H1 (cell line): ENCODE measurements at places on chromosomes 5 and 9. TPM values are rescaled to one million over a fixed set of nuclear protein-coding genes. Genes with fewer than 3 reads are reported as not detected.

DNA sequence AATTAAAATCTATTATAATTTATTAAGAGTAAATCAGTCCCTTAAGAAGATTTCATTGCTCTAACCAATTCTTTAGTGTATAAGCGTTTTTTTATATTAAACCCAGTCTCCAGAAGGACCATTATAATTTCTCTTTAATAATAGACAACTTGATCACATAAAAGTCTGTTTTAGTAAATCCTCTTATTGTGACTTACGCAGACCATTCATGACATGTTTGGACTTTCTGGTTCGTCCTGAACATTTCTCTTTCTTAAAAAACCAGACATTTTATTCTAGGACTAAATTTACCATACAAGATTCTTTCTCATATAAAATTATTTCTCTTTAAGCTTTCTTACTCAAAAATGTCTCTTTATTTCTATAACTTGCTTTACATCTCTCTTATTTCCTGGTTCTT lies 196.2 kb upstream of the RAI14 start:
- no peak overlapping the region for H3K4me3 ChIP-seq
- H3K27ac ChIP-seq = no peak overlapping the region
- H3K36me3 ChIP-seq = no peaks in the 10 kb centered on the region
- H3K27me3 ChIP-seq = no peaks in the 10 kb centered on the region
- no peaks in the 10 kb centered on the region for H3K4me1 ChIP-seq
- DNase-seq = no peak

Gene WNK2
- 87.2 and 89.2 TPM in 2 replicates for total RNA-seq

Gene HTR1A
- total RNA-seq = 3.8 and 4.7 TPM in 2 replicates

DNA sequence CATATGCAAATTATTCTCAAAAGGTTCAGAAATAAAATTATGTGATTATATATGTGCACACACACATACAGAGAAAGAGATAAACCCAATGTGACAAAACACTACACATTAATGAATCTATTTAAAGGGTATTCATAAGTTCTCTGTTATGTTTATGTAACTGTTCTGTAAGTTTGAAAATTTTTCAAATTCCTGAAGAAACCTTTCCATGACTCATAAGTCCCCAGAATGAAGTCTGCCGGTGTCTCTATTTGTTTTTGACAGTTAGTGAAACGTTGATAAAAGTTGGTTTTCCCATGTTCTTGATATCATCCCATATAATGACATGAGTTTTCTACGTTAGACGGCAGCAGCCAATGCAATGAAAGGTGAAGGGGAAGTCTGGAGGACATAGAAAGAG lies 199.5 kb upstream of the PUM3 start:
- H3K4me1 ChIP-seq = no peaks in the 10 kb centered on the region
- H3K36me3 ChIP-seq = no peaks in the 10 kb centered on the region
- no peaks in the 10 kb centered on the region for H3K27me3 ChIP-seq

DNA sequence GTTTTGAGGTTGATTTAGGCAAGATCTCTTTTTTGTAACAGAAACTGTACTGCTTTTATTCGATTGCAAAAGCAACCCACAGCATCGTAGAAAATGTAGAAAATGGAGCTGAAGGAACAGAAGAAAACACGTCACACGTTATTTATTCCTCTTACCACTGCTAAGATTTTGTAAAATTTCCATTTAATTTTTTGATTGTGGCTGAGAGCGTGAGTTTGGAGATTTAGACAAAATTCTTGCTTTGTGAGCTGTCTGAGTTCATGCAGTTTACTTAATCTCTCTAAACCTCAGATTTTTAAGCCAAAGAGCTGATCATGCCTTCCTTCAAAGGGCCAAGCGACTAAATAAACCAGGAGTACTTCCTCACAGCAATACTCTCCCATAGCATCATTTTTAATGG lies 24.8 kb downstream of the DPYSL3 start:
- H3K27ac ChIP-seq = no peak overlapping the region
- no peaks in the 10 kb centered on the region for H3K36me3 ChIP-seq
- peaks cover 15% of the 10 kb centered on the region; the same call in 1 of the 2 replicates for H3K4me1 ChIP-seq
- no peak for DNase-seq
- H3K4me3 ChIP-seq = no peak overlapping the region

GRCh38 chr9:98775831-98776441 lies 20.4 kb downstream of the ANKS6 start:
- no peak overlapping the region for H3K4me3 ChIP-seq
- H3K36me3 ChIP-seq = peaks cover 29% of the 10 kb centered on the region
- no peak overlapping the region for H3K27ac ChIP-seq
- DNase-seq = no peak
- H3K27me3 ChIP-seq = no peaks in the 10 kb centered on the region
- H3K4me1 ChIP-seq = no peaks in the 10 kb centered on the region

DNA sequence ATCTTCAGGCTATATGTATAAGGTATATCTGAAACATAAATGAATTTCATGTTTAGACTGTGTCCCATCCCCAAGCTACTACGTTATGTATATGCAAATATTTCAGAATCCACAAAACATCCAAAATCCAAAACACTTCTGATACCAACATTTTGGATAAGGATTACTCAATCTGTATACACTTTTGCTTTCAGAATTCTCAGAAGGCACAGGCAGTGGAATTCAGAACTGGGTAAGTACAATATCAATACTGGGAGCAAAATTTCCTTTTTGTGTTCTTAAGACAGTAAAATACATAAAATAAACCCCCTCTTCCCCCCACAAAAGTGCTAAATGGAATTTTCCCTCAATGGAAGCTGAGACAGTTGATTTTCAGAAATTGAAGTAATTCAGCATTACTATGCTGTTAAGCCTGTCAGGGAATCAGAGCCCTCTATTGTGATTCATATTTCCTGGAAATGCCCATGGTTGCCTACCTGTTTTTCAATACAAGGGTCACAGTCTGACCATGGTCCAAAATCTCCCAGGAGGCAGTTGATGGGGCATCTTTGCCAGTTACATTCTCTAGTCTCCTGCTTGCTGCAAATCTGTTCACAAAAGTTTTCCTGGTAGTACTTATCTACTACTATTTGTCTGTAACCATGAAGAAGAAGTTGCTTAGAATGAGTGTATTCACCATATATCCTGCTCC lies 12.1 kb downstream of the C6 start:
- no peaks in the 10 kb centered on the region for H3K36me3 ChIP-seq
- H3K27ac ChIP-seq = no peak overlapping the region
- H3K4me1 ChIP-seq = no peaks in the 10 kb centered on the region
- H3K4me3 ChIP-seq = no peak overlapping the region
- DNase-seq = no peak
- no peaks in the 10 kb centered on the region for H3K27me3 ChIP-seq

DNA sequence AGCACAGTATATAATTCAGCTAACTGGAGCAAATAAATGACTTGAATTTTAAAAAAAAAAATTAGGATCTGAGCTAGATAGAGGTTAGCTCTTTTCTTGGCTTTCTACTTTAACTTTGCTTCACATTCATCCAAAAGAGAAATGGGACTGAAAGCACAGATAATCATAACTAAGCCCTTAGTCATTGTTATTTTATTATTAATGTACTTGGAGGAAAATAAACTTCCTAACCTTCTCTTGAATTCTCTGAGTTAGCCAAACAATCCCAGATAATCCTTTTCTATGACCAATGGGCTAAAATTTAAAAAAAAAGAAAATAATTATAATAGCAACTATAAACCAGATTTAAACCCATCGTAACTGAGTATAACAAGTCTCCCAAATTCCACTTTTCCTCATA lies 57.6 kb upstream of the RASA1 start:
- no peak overlapping the region for H3K4me3 ChIP-seq
- no peaks in the 10 kb centered on the region for H3K4me1 ChIP-seq
- DNase-seq = no peak
- no peaks in the 10 kb centered on the region for H3K36me3 ChIP-seq
- H3K27me3 ChIP-seq = no peaks in the 10 kb centered on the region

Gene FCHO2
- 13.8 and 15.7 TPM in 2 replicates for total RNA-seq

Gene CACFD1
- total RNA-seq = 13.3 and 13.4 TPM in 2 replicates

- no peak overlapping the region for H3K4me3 ChIP-seq
- DNase-seq = no peak
- H3K36me3 ChIP-seq = no peaks in the 10 kb centered on the region
- no peaks in the 10 kb centered on the region for H3K27me3 ChIP-seq
- no peak overlapping the region for H3K27ac ChIP-seq
- no peaks in the 10 kb centered on the region for H3K4me1 ChIP-seq
These were observed 8.1 kb upstream of the APC start for GRCh38 chr5:112729630-112730029.

DNA sequence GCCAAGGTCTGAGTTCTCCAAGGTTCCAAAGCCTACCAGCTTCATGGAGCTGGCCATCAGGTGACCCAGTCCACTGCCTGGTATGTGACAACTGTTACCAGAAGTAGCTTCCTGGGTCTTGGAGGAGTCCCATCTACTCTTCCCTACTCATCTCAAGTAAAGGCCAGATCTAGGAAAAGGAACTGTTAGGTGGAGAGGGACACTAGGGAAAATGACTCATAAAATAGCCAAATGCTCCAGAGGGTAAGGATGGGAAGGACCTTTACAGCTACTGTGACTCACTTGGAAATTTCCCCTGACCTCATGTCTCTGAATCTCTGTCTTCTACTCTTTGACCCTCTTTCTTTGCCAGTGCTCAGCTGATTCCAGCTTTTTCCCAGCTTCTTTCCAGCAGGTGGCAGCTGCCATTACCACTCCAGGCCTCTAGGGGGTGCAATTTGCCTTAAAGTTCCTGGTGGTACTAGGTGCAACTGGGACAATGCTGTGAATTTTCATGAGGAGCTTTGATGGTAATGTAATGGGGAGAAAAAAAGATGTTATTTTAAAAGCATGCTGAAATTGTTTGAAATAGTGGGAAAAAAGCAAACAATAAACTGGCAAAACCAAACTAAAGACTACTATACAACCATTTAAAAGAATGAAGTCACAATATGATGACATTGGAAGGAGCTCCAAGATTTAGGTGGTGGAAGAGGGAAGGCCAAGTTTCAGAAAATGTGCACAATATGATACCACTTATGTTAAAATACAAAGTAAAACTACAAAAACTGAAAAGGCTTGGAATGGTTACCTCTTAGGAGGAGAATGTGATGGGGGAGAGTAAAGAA lies 27.1 kb upstream of the MYORG start:
- DNase-seq = peak; percentile 90
- H3K4me1 ChIP-seq = no peaks in the 10 kb centered on the region
- no peak overlapping the region for H3K4me3 ChIP-seq
- no peaks in the 10 kb centered on the region for H3K27me3 ChIP-seq
- H3K27ac ChIP-seq = no peak overlapping the region
- H3K36me3 ChIP-seq = no peaks in the 10 kb centered on the region

DNA sequence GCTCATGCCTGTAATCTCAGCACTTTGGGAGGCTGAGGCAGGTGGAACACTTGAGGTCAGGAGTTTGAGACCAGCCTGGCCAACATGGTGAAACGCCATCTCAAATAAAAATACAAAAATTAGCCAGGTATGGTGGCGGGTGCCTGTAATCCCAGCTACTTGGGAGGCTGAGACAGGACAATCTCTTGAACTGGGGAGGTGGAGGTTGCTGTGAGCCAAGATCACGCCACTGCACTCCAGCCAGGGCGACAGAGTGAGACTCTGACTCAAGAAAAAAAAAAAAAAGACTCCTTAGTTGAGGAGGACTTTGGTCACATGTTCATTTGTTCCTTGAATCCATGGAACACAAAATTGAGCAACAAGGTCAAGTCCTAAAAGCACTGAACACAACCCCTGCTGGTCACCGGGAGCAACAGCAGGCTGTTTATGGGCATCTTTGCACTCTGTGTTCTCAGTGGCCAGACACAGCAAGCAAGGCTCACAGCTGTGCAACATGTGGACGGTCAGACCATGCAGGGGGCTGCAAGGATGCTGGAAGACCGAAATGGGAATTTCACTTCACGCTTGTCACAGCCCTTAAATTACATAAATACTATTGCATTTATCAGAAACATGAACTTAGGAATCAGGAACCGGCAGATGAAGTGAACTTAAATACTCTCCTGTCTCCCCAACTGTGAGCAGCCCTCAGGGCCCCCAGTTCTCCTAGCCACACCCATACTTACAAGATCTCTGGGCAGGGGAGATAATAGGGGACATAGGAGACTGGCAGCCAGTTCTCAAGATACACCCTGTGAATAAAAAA lies 2.8 kb downstream of the GBGT1 start:
- peaks cover 20% of the 10 kb centered on the region for H3K27me3 ChIP-seq
- no peak overlapping the region for H3K27ac ChIP-seq
- no peak for DNase-seq
- no peaks in the 10 kb centered on the region for H3K36me3 ChIP-seq
- H3K4me3 ChIP-seq = no peak overlapping the region
- peaks cover 3% of the 10 kb centered on the region; the same call in 1 of the 2 replicates for H3K4me1 ChIP-seq

GRCh38 chr5:31328040-31328733 lies 134.7 kb downstream of the CDH6 start:
- H3K36me3 ChIP-seq = no peaks in the 10 kb centered on the region
- H3K27ac ChIP-seq = no peak overlapping the region
- no peak overlapping the region for H3K4me3 ChIP-seq
- H3K27me3 ChIP-seq = no peaks in the 10 kb centered on the region
- DNase-seq = no peak

- peaks cover 3% of the 10 kb centered on the region for H3K4me1 ChIP-seq
- H3K27ac ChIP-seq = no peak overlapping the region
- no peak overlapping the region for H3K4me3 ChIP-seq
These were observed 28.8 kb downstream of the C5 start for GRCh38 chr9:121021301-121021700.

DNA sequence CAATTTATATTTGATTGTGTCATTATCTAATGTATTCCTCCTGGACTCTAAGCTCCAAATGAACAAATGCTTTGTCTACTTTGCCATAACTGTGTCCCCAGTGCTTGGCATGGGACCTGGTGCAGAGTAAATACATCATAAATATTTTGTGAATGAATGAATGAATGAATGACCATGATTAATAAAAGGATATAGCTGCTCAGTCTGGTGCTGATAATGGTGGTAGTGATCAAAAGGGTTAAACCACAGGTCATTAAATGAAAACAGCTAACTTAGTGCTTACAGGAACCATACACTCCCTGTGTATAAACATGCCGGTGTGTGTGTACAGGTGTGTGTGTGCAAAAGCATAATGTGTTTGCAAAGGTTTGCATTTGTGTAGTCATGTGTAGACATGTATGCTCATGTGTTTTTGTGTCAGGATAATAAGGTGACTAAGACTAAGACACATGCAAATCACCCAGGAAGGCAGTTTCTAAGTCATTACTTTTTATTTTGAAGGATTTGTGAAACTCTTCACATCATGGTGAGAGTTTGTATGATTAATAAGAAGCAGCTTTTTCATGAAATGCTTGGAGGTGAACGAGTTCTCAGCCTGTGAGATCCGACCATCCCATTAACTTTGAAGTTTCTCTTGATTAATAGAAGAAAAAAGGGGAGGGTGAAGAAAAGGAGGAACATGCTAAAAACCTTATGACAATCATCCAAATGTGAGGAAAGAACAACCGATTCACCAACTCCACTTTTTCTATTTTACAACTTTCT lies 24.6 kb downstream of the SPARC start:
- H3K36me3 ChIP-seq = peaks cover 40% of the 10 kb centered on the region
- no peaks in the 10 kb centered on the region for H3K27me3 ChIP-seq
- no peak overlapping the region for H3K4me3 ChIP-seq
- no peaks in the 10 kb centered on the region for H3K4me1 ChIP-seq

GRCh38 chr5:78476795-78477194 lies 116.4 kb downstream of the SCAMP1 start:
- H3K4me3 ChIP-seq = no peak overlapping the region
- DNase-seq = no peak
- H3K36me3 ChIP-seq = no peaks in the 10 kb centered on the region
- H3K27me3 ChIP-seq = no peaks in the 10 kb centered on the region
- no peak overlapping the region for H3K27ac ChIP-seq

- no peak overlapping the region for H3K27ac ChIP-seq
- no peaks in the 10 kb centered on the region for H3K27me3 ChIP-seq
- H3K36me3 ChIP-seq = no peaks in the 10 kb centered on the region
- peaks cover 12% of the 10 kb centered on the region for H3K4me1 ChIP-seq
- DNase-seq = no peak
- no peak overlapping the region for H3K4me3 ChIP-seq
These were observed 58.2 kb downstream of the EXOSC2 start for GRCh38 chr9:130751631-130752355.
